ENCODE measurements at places on chromosomes 4 and X. TPM values are rescaled to one million over a fixed set of nuclear protein-coding genes. Genes with fewer than 3 reads are reported as not detected.

DNA sequence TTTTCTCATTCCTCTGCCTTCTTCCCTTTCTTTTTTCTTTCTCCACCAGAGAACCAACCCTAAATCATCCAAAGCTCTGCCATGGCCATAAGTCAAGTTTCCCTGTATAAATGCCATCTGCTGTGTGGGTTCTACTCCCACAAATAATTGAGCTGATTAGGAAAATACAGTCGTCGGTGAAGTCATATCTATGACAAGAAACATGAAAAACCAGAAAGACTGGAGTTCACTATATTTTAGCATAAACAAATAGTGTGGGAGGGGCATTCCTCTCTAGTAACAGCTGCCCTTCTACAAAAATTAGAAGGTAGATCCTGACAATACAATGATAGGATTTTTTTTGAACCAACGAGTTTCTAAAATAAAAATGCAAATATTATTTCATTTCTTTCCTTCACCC, 48.8 kb downstream of the SPOCK3 start:
- no peak for DNase-seq

DNA sequence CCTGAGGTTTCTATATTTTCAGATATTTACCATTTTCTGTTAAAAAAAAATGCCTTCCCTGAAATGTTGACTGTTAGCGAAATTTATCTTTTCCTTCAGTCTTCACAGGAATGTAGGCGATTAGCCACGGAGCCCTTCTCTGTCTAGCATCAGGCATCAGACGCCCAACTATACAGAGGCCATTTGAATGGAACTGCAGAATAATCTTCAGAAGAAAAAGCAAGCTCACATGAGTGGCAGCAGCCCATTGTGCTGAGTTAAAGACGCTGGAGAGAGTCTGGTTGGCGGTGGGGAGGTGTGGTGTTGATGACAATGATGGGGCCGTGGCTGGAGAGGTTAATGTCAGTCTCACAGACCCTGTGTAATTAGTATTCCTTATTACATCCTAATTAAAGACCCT, 196.8 kb upstream of the LEF1 start:
- no peak for DNase-seq

ETDA gene
- not detected for total RNA-seq

- no peak for DNase-seq
Observed at GRCh38 chr4:3688018-3688998, 77.9 kb upstream of the ADRA2C start.

- no peak for DNase-seq
Observed at GRCh38 chr4:5118994-5119835, 67.9 kb downstream of the STK32B start.

SHOX gene
- not detected for total RNA-seq

ATP5ME gene
- 97.7 TPM for total RNA-seq

TCP11X2 gene
- total RNA-seq = not detected

DNA sequence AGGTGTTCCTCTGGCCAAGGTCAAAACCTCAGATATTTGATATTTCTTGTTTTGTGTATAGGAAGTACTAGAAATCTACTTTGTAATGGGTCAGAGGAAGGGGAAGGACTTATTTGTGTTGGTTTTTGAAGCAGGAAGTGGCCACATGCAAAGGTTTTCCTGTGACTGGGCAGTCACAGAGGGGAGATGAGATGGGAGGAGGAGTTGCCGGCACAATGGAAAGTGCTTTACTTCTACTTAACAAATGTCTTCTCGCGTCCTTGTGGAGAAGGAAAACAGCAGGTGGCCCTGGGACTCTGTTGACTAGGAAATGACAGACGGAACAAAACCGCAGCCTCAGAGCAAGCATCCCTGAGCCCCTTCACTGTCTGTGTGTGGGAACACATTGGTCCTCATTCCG, 46.6 kb downstream of the SHROOM2 start:
- DNase-seq = no peak

C4orf50 gene
- 0.09 TPM for total RNA-seq

DNA sequence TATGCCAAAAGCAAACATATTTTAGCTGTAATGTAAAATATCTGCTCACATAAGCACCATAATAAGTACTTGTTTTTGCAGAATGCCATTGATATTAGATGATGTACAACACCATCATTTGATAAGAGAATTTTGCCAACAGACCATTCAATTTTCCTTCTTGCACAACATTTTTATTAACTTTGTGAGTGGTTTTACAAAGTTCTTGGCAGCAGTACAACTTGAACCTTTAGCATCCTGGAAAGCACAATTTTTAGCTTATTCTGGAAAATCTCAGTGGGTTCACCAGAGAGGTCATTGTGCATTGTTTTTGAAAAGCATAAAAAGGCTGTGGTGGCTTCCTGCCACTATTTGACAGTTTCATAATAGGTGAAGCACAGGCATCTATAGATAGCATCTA, 26.4 kb upstream of the REPS2 start:
- DNase-seq = no peak

GRCh38 chrX:28901637-28902036, 314.4 kb downstream of the IL1RAPL1 start:
- DNase-seq = no peak

ANKRD50 gene
- total RNA-seq = 10.6 TPM

DNA sequence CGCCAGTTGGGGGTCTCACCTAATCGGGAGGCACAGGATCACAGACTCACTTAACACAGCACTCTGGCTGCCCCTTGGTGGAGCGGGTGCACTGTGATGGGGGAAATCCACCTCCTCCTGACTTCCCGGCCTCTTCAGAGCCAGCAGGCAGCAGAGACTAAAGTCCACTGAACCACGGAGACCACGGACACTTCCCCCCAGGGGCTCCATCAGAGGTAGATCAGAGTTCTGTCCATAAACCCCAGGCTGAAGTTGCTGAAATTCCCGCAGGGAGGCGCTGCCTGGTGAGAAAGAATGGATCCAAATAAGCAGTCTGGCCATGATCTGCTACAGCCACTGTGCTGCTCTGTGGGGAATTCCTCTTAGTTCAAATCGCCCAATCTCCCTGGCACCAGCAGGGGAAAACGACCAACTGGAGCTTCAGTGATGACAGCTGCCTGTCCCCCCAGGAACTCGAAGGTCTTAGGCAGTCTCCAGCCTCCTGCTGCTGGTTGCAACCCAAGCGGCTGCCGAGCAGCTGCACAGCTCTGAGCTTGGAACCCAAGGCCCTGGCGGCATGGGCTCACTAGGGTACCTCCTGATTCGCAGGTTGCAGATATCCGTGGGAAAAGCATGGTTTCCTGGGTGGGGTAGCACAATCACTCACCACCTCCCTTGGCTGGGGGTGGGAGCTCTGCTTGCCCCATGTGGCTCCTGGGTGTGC, 106.9 kb upstream of the DCAF12L2 start:
- no peak for DNase-seq

DNA sequence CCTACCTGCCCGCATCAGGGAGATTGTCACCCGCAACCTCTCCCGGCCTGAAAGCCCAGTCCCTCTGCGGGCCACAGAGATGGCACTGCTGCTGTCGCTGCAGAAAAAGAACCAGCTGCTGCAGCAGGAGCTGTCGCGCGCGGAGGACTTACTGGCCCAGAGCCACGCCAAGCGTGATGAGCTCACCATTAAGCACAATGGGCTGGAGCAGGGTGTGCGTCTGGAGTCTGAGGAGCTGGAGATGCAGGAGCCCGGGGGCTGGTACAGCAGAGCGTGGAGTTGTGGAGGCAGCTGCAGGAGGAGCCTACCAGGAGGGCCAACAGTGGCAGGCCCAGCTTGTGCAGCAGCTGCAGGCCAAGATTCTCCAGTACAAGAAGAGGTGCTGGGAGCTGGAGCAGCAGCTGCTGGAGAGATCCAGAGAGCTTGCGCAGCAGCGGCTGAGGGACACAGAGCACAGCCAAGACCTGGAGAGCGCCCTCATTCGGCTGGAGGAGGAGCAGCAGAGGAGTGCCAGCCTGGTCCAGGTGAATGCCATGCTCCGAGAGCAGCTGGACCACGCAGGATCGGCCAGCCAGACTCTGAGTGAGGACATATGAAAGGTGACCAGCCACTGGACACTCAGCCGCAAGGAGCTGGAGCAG, 11.3 kb downstream of the SMIM10L2A start:
- DNase-seq = no peak

DUX4 gene
- not detected for total RNA-seq

DNA sequence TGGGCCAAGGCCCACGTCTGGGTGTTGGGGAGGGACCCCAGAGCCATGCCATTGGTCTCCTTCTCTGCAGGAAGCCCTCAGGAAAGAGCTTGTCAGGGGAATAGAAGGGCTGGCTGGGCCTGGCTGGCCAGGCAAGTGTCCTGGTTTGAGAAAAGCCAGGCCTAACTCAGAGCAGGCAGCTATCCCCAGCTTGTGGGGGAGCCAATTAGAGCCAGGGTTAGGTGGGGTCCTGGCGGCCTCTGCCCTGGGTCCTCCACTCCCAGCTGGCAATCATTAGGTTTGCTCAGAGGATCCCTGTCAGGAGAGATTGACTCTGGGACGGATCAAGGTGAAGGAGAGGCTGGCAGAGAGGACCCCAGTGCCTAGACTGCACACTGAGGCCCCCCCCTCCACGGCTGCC, 64.8 kb downstream of the PJA1 start:
- DNase-seq = no peak

UGT2B10 gene
- total RNA-seq = not detected

PCDH19 gene
- total RNA-seq = 4.3 TPM

GRCh38 chr4:113051361-113051760, 1.9 kb downstream of the ANK2 start:
- DNase-seq = no peak

GRCh38 chr4:761739-762138, 56.1 kb downstream of the PCGF3 start:
- DNase-seq = no peak

DNA sequence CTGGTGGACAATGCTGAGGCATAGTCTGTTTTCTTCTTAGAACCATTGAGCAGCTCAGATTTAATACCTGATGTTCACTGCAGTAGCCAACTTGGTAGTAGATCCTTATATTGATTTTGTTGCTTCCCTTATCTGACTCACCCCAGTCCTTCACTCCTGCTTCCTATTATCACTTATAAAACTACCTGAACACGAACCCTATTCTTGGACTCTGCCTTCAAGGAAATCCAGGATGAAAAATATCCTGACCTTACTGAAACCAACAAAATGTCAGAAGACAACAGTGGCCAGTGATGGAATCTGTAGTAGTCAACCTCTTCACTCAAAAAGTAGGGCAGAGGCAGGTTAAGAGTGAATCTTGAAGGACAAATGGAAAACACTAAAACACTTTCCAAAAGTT, 98.1 kb downstream of the CPEB2 start:
- no peak for DNase-seq

GRCh38 chr4:51998837-51999236, 21.3 kb downstream of the LRRC66 start:
- no peak for DNase-seq

DNA sequence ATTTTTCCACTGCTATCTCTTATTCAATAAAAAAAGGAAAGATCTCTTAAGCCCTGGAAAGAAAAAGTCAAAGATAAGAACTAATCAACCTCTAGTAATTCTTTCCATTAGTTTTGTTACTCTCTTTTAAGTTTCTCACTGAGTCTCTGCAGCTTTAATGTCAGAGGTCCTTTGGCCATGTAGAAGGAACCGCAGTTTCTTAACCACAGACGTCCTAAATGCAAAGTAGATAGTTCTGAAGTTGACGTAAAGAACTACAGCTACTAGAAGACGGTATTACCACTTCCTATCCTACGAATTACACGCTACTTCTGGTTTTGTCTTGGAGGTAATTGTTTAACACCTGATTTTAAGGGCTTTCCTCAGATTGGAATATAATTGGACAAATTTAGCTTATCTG, 325.9 kb downstream of the ANKRD50 start:
- no peak for DNase-seq

ZAR1 gene
- not detected for total RNA-seq

All from omental fat pad (tissue), 4 donors.